IMR-90 (cell line): ENCODE measurements at places on chromosomes 3 and 15. TPM values are rescaled to one million over a fixed set of nuclear protein-coding genes. Genes with fewer than 3 reads are reported as not detected.
A peak's percentile ranks its signal among the peaks of the same experiment; 100 is the strongest.

DNA sequence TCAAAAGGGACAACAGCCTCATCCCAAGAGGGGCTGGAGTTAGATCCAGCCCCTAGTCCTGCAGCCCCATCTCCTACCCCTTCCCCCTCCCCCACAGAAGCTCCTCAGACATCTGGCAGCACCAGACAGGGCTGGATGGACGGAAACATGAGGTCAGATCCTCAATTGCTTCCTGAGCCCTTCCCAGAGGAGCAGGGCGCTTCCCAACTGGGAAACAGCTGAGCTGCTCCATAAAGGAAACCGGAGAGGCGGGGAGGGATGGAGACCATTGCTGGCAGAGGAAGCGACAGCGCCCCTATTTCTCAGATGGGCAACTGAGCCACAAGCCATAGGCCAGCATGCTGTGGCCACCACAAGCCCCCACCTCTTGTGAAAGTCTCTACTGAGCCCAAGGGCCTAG is 18.3 kb upstream of the CYP11A1 start:
- H3K27me3 ChIP-seq: no peaks in the 10 kb centered on the region
- H3K4me3 ChIP-seq: no peak overlapping the region
- no peak overlapping the region for H3K27ac ChIP-seq
- H3K36me3 ChIP-seq: no peaks in the 10 kb centered on the region
- peaks cover 4% of the 10 kb centered on the region; the same call in 1 of the 2 replicates for H3K4me1 ChIP-seq

GRCh38 chr3:106962993-106963392 is 414.2 kb upstream of the CCDC54 start:
- H3K27me3 ChIP-seq: no peaks in the 10 kb centered on the region
- no peak overlapping the region for H3K4me3 ChIP-seq
- DNase-seq: no peak
- peaks cover 3% of the 10 kb centered on the region; the same call in 1 of the 2 replicates for H3K4me1 ChIP-seq

GRCh38 chr3:182121401-182121800 is 409.7 kb downstream of the SOX2 start:
- H3K4me3 ChIP-seq: no peak overlapping the region
- DNase-seq: no peak
- no peaks in the 10 kb centered on the region for H3K36me3 ChIP-seq
- H3K27me3 ChIP-seq: no peaks in the 10 kb centered on the region
- H3K27ac ChIP-seq: no peak overlapping the region
- H3K4me1 ChIP-seq: no peaks in the 10 kb centered on the region

DNA sequence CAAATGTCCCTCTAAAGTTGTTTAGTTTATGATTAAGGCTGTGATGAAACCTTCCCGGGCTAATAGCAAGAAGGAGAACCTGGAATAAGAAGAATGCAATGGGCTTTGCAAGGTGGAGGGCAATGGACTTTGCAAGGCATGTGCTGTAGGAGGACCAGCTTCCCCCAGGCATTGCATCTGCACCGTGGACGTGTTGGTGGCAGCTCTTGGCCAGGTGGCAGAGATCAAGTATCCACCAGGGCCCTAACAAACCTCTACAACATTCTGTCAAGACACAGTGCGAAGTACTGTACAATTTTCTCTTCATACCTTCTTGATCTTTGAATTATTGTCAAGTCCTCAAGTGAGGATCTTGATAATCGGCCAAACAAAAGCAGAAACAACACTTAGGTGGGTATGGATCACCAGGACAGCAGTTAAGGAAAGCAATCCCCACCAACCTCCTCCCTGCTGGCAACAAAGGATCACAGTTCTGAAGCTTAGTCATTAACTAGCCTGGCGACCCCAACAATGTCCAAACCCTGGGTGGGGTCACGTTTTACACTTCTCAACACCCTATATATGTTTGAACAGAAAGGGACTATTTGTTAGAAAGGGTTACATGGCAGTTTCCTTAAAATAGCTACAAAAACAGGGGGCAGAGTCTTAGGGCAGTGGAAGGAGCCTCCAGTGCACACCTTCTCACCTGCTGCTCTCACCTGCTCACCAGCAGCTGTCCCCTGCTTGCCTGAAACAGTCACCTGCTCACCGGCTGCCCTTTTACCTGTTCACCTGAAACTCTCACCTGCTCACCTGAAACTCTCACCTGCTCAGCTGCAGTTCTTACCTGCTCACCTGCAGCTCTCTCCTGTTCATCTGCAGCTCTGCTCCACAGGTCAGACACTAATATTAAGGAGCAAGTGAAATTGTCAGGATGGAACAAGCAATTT is 137.9 kb upstream of the LIPC start:
- H3K36me3 ChIP-seq: no peaks in the 10 kb centered on the region
- H3K27me3 ChIP-seq: no peaks in the 10 kb centered on the region
- no peak for DNase-seq
- H3K27ac ChIP-seq: no peak overlapping the region
- no peaks in the 10 kb centered on the region for H3K4me1 ChIP-seq
- no peak overlapping the region for H3K4me3 ChIP-seq

DNA sequence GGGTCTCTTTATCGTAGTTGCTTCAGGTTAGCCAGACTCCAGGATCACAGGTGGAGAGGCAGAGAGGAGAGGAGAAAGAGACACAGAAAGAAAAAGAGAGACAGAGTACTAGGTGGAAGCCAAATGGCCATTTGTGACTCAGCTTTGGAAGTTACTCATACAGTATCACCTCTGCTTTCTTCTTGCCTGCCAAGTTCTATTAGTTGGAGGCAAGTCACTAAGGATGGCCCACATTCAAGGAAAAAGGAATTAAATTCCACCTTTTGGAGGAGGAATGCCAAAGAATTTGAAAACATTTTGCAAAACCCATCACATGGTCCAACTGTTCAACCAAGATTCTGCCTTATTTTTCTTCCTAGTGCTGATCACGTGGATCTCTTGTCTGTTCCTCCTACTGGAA is 291.1 kb downstream of the CHL1 start:
- no peak overlapping the region for H3K27ac ChIP-seq
- H3K4me3 ChIP-seq: no peak overlapping the region
- H3K27me3 ChIP-seq: no peaks in the 10 kb centered on the region
- no peak for DNase-seq
- no peaks in the 10 kb centered on the region for H3K4me1 ChIP-seq

DNA sequence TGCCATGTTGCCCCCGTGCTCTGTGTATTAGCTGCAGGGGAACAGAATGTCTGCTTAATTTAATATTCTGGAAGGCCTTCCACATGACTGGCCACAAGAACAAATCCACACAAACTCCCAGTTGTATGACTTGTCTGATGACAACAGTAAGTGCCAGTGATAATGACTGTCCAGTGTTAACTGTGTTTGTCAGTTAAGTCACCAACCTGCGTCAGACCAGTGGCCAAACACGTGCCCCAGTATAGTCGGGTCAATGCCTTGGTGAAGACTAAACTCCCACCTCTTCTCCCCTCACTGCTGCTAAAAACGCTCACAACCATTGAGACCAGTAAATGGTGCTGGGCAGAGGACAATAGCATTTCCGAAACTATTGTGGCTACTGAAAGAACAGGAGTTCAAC is 9.8 kb upstream of the ATP13A5 start:
- DNase-seq: no peak
- no peak overlapping the region for H3K4me3 ChIP-seq
- H3K27ac ChIP-seq: no peak overlapping the region
- H3K27me3 ChIP-seq: no peaks in the 10 kb centered on the region
- no peaks in the 10 kb centered on the region for H3K4me1 ChIP-seq

DNA sequence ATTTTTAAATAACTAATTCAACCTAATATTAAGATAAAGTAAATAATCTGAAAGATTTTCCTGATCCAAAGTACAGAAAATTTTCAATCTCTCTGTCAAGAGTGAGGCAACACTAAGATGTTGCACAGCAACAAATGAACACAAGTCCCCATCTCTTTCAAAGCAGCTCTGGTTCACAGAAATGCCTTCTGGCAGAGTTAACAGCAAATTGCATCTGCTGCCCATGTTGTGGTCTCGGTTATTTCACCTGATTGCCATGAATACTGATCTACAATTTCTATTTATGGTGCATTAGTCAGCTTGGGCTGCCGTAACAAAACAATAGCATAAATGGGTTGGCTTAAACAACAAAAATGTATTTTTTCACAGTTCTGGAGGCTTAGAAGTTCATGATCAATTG is 167.3 kb downstream of the BCHE start:
- H3K4me3 ChIP-seq: no peak overlapping the region
- no peaks in the 10 kb centered on the region for H3K36me3 ChIP-seq
- DNase-seq: no peak

DNA sequence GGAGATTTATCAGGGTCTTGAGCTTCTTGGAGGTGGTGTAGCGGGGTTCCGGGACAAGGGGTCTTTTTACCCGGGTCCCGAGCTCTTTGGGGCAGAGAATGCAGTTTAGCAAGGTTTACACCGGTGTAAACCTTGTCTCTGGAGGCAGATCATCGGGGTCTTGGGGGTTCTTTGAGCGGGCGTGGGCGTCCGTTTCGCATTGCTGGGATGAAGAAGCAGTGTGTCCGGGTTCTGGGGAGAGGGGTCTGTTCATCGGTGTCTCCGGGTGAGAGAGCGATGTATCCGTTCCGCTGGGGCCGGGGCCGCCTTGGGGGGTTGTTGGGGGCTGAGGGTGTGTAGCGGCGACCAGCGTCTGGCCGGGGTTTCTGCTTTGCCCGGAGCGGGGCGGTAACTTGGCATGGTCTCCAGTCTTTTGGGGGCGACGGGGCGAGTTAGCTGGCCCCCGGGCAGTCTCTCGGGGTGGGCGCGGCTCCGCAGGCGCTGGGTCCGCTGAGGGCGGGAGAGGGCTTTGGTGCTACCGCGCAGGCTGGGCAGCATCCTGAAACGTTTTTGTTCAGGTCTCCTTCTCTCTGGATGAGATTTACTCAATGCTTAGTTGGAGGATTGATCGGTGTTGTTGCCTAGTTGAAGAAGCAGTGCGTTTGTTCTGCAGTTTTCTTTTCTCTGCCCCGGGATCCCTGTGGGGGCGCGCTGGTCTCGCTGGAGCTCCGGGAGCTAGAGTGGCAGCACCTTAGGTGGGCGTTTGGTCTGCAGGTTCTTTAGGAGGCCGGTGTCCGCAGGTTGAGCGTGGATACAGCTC is 843 bp downstream of the GLCE start:
- H3K27me3 ChIP-seq: no peaks in the 10 kb centered on the region
- H3K4me3 ChIP-seq: peak overlapping the region; percentile 84
- H3K4me1 ChIP-seq: peaks cover 2% of the 10 kb centered on the region; the same call in 1 of the 2 replicates
- peak; percentile 16 for DNase-seq

- no peaks in the 10 kb centered on the region; the same call in 1 of the 2 replicates for H3K4me1 ChIP-seq
- H3K4me3 ChIP-seq: no peak overlapping the region
- peaks cover 5% of the 10 kb centered on the region; the same call in 1 of the 2 replicates for H3K27me3 ChIP-seq
Observed at GRCh38 chr3:184795522-184796190, 16.3 kb upstream of the VPS8 start.

ISLR2 gene
- not detected in 2 replicates for total RNA-seq

GRCh38 chr15:97645758-97646157 is 314.7 kb upstream of the ARRDC4 start:
- H3K27ac ChIP-seq: no peak overlapping the region
- no peak overlapping the region for H3K4me3 ChIP-seq
- DNase-seq: no peak
- no peaks in the 10 kb centered on the region for H3K36me3 ChIP-seq

DNA sequence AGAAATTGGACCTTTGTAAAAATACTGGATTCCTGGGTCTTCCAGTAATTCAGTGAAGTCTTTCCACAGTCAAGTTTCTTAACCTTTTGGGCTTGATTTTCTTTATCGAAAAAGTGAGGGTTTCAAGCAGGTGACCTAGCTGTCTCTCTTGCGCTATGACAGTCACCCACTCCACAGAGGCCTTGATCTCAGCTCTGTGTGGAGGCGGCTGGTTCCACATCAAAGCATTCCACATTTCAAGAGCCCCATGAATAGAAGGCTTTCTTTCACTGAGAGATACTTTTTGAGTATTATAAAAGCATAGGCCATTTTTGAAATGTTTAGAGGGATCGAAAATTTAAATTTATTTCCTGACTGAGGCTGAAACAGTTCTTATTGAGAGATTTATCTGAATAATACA is 43.9 kb downstream of the GABRA5 start:
- H3K4me3 ChIP-seq: no peak overlapping the region
- DNase-seq: no peak
- no peak overlapping the region for H3K27ac ChIP-seq
- no peaks in the 10 kb centered on the region for H3K27me3 ChIP-seq

GRCh38 chr3:19931180-19931692 is 2.8 kb downstream of the EFHB start:
- no peaks in the 10 kb centered on the region for H3K4me1 ChIP-seq
- no peaks in the 10 kb centered on the region for H3K36me3 ChIP-seq
- H3K27ac ChIP-seq: no peak overlapping the region

GOLGA8T gene
- total RNA-seq: not detected in 2 replicates

- H3K4me1 ChIP-seq: peaks cover 4% of the 10 kb centered on the region
- H3K27me3 ChIP-seq: no peaks in the 10 kb centered on the region
- peaks cover 25% of the 10 kb centered on the region for H3K36me3 ChIP-seq
- no peak overlapping the region for H3K27ac ChIP-seq
- no peak overlapping the region for H3K4me3 ChIP-seq
- no peak for DNase-seq
Observed at GRCh38 chr3:12615266-12615665, 48.7 kb downstream of the RAF1 start.

DNA sequence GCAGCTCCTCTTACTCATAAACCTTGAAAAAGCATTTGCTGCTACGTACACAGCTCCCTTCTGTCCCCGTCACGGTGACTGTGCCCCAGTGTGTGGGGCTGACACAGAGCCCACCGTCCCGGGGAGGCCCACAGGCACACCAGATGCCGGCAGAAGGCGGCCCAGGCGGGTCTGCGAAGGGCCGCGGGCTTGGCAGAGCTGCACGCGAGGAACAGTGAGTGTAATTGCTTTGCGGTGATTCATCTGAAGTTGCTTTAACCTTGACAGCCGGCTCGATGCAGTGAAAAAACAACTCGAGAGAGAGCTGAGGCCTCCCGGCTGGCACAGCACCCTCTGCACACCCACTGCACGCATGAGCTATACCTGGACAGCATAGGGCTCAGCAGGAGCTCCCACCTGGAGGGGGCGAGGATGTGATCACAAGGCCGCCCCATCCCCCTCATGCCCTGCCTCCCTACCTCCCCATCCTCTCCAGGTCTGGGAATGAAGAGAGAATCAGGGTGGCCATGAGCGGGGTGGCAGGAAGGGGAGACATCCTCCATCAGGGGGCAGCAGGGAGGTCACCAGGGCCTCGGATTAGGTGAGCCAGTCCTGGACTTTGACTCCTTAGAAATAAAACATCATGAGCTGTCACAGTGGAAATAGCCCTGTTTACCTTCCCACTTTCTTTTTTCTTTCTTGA is 172.7 kb downstream of the MEGF11 start:
- no peak overlapping the region for H3K4me3 ChIP-seq
- peak; percentile 58 for DNase-seq
- H3K27me3 ChIP-seq: peaks cover 48% of the 10 kb centered on the region
- peaks cover 4% of the 10 kb centered on the region; the same call in 1 of the 2 replicates for H3K4me1 ChIP-seq
- H3K36me3 ChIP-seq: no peaks in the 10 kb centered on the region

CHDH gene
- under 0.01 and 0.28 TPM in 2 replicates for total RNA-seq

- no peaks in the 10 kb centered on the region for H3K27me3 ChIP-seq
- no peaks in the 10 kb centered on the region for H3K4me1 ChIP-seq
- DNase-seq: no peak
- no peak overlapping the region for H3K4me3 ChIP-seq
Observed at GRCh38 chr3:8182904-8183303, 318.7 kb upstream of the LMCD1 start.

CPA3 gene
- total RNA-seq: 0.28 TPM in 1 of 2 replicates, not detected in the other

- peaks cover 8% of the 10 kb centered on the region for H3K4me1 ChIP-seq
- no peak overlapping the region for H3K4me3 ChIP-seq
- no peaks in the 10 kb centered on the region for H3K36me3 ChIP-seq
Observed at GRCh38 chr15:32671339-32672325, 30.1 kb downstream of the SCG5 start.

ACP3 gene
- total RNA-seq: 0.28 and 0.54 TPM in 2 replicates
